Activated CD8-positive, alpha-beta memory T cell treated with anti-CD3 and anti-CD28 coated beads, Interleukin-2, amount 50 U/mL, for 4 hours (primary cell): ENCODE measurements at places on chromosomes 6 and 20.

- DNase-seq: peak; percentile 72
These were observed 647 bp downstream of the AK9 start for GRCh38 chr6:109690373-109690736.

GRCh38 chr20:50122763-50123162, 9.8 kb upstream of the UBE2V1 start:
- no peak for DNase-seq

DNA sequence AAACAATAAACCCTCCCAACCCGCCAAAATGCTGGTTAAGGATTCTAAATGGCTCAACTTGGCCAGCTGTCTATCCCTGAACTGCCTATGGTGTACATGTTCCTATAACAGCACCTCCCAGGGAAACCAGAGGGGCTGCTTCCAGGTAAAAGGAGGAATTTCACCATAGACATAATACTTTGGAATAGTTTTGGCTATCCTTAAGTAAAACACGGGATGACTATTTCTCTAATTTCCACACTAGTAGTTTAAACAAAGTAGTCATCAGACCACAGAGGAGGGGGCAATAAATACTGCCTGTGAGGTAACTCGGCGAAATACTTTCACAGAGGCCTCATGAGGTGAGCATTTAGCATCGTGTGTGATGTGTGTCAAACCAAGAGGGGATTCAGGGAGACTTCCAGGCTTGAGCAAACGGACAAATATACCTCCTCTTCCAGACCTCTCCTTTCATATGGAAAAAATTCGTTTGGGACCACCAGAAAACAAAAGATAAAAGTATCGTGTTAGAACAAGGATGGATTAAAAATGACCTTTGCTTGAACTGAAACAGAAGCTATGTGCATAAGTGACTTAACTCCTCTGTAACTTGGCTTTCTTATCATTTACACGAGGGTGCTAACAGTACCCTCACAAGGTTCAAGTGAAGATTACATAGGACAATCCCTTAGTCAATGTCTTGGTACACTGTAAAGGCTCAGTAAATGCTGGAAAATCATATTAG, 1.0 kb upstream of the XRN2 start:
- no peak for DNase-seq

DNA sequence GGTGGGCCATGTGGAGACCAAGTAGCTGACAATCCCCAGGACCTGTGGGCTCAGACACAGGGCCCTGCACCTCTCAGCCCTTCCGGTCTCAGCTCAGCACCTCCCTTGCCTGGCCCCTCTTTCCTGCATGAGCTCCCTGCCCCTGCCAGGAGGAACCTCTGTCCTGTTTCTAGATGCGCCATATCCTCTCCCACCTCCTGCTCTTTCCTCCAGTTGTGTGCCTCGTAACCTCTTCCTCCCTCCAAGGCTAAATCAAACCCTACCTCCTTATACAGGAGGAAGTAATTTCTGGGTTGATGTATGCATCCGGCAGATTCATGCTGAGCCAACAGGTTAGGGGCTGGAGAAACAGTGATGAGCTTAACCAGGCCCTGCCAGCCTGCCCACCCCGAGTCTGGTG, 30.9 kb downstream of the ITPR3 start:
- DNase-seq: no peak

DNA sequence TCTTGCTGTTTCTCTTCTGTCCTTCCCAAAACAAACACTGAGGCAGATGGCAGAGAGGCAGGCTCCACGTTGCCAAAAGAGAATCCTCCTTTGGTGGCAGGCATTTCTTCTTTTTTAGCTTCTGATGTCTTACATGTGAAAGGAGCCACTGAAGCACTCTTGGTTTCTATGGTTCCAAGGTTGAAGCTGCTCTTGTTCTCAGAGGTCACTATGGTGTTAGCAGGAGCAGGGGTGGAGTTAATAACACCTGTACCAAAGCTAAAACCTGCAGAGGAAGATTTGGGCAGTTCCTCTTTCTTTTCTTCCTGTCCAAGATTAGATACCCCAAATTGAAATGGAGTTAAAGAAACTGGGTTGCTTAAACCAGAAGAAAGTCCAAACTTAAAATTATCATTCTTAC, 28.8 kb downstream of the FAM8A1 start:
- no peak for DNase-seq

DNA sequence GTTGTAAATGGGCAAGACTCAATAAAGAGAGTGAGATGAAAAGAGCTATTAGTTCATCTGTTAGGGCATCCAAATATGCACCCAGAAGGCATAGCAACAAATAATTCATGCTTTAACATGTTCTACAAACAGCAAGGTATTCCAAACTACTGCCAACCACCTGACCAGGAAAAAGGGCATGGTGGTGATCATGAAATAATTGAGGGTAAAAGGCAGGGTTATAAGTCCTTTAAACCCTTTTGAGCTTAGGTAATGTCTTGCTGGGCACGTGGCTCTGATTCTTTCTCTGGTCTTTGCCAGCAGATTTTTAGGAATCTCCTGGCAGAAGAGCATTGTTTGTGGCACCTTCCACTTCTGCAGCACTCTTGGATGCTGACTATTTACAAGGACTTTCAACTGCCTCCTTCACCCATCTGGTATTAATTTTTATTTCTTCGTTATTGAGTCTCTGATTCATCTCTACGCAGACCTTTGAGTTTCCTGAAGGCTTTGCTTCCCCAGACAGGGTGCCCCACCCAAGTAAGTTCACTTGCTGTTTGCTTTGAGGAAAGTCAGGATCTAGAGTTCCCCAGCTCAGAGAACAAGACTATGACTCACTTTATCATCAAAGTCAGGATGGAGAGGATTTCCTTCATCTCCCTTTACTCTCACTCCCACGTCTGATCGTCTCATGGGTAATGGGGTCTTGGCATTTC, 83.4 kb upstream of the NEDD9 start:
- DNase-seq: no peak

DNA sequence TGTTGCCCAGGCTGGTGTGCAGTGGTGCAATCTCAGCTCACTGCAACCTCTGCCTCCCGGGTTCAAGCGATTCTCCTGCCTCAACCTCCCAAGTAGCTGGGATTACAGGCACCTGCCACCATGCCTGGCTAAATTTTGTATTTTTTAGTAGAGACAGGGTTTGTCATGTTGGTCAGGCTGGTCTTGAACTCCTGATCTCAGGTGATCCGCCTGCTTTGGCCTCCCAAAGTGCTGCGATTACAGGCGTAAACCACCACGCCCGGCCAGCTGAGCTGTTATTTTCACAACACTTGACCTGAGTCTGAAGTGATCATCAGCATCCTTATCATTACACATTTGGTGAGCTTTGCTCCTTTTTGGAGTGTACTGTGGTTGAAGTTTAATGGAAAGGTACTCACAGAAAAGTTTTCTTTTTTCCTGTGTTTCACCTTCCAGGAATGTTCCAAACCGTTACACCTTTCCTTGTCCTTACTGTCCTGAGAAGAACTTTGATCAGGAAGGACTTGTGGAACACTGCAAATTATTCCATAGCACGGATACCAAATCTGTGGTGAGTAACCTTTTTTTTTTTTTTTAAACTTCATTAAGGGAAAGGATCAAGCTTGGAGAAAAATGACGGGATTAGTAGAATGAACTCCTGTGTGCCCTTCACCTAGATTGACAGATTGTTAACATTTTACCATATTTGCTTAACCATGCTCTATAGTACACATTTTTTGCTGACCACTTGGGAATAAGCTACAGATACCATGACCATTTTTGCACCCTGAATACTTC, 9.7 kb downstream of the RNF114 start:
- DNase-seq: no peak

DNA sequence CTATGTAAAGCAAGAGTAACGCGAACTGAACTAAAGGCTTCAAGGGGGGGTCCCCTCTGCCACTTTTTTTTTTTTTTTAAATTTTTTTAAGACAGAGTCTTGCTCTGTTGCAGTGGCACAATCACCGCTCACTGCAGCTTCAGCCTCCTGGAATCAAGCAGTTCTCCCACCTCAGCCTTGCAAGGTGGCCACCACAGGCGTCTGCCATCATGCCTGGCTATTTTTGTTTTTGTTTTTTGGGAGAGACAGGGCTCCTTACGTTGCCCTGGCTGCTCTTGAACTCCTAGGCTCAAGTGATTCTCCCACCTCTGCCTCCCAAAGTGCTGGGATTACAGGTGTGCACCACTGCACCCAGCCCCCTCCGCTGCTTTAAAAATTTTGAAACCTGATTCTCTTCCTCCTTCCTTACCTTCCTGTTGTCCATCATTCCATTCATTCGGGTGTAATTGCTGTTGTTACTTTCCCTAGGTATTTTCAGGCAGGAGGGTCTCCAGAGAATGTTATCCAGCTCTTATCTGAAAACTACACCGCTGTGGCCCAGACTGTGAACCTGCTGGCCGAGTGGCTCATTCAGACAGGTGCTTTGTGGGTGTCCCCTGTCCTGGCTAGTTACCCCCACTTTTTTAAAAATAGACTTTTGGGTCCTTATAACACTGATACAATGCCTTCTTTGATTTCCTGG, 5.4 kb downstream of the NELFCD start:
- no peak for DNase-seq

- no peak for DNase-seq
These were observed 59.8 kb downstream of the MRPL14 start for GRCh38 chr6:44067173-44068139.

- no peak for DNase-seq
These were observed 24.8 kb downstream of the NTSR1 start for GRCh38 chr20:62733526-62733842.

GRCh38 chr20:9119776-9120175, 50.9 kb downstream of the PLCB4 start:
- DNase-seq: no peak

DNA sequence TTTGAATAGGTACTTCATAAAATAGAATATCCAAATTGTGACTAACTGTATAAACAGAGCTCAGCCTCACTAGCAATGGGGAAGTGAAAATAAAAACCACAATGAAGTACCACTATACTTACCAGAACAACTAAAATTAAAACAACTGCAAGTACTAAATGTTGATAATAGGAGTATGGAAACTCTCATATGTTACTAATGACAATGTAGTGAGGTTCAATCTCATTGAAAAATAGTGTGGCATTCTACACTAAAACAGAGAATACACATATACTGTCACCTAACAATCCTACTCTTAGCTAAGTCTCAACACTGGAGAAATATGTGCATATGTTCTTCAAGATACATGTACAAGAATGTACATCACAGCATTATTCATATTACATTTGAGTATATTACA, 132.0 kb upstream of the CARMIL1 start:
- no peak for DNase-seq

DNA sequence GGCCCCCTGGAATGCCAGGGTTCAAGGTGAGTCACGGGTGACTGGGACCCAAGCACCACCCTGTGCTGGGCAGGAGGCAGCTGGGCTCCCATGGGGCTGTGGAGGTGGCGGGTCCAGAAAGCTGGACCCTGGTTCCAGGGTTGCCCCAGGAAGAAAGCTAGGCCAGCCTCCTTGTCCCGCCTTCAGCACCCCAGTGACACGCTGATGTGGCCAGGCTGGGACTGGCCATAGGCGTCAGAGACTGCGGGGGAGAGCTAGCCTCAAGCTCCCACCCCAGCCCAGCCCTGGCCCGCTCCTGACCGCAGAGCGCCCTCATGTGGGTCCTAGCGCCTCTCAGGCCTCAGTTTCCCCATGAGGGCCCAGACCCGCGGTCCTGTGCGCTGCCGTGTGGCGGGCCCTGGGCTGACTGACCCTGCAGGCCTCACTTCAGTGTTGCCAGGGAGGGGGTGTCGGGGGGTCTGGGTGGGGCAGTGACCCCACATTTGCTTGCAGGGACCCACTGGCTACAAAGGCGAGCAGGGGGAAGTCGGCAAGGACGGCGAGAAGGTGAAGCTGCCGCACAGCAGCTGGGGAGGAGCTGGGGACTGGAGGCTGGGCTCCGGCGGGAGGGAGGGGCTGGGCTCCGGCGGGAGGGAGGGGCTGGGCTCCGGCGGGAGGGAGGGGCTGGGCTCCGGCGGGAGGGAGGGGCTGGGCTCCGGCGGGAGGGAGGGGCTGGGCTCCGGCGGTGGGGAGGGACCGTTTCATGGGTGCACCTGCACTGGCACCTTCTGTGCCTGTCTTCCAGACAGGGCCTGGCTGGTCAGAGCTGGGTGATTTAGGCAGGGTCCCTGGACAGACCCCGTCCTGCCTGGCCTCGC, 7.9 kb downstream of the COL9A3 start:
- no peak for DNase-seq

DNA sequence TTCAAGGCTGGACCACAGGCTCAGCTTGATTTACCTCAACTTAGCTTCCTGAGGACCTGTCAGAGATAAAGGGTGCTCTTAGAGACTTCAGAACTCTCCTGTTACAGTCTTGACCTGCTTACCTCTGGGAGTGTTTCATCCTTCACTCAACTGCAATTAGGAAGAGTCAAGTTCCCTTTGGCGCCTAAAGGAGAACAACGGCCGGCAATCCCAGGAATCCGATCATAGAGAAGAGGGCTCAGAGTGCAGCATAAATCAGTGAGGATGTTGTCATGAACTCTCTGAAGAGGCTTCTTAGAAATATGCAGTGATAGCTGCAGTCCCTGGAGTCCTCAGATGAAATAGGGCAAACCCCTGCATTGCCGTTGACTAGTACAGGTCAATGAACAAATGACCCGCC, 36.4 kb downstream of the LYRM2 start:
- DNase-seq: no peak
